ENCODE measurements at places on chromosomes 5 and 9.

DNA sequence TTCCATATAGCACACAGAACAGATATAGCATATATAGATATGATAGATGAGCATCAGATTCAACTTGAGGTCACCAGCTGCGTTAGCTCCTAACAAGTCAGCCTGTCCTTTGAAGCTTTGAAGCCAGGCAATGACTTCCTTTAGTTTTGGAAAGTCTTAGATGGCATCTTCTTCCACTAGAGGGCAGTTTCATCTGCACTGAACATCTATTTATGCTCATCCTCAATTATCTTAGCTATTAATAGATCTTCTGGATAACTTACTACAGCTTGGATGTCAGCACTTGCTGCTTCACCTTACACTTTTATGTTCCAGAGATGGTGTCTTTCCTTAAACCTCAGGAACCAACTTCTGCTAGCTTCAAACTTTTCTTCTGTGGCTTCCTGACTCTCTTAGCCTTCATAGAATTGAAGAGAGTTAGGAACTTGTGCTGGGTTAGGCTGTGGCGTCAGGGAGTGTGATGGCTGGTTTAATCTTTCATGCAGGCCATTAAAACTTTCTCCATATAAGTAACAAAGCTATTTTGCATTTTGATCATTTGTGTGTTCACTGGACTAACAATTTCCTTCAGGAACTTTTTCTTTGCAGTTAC lies 1401.4 kb downstream of the EFNA5 start:
- no peak for DNase-seq

DNA sequence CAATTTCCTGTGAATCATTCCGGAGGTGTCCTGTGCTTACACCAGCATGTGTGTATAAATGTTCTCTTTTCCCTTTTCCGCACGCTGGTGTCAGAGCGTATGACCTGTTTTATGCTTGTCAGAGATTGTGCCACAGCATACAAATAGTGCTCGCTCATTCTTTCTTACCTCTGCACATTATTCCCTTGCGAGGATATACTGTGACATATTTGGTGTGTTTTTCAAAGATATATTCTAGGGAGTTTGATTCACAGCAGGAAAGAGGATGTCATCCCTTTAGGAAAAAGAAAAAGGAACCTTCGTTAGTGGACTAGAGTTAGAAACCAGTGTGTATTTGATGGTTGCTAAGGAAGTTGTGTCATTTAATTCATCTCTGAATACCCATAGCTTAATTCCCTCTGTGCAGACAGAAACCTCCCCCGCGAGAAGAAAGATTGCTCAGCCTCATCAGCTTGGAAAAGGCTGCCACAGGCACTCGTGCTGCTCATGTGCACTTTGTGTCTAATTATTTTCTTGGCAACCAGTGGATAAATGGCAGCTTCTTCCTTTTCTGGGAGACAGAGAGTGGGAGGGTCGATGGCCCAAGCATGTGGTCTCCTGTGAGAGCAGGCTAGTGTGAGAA lies 14.7 kb upstream of the CCIN start:
- no peak for DNase-seq

DNA sequence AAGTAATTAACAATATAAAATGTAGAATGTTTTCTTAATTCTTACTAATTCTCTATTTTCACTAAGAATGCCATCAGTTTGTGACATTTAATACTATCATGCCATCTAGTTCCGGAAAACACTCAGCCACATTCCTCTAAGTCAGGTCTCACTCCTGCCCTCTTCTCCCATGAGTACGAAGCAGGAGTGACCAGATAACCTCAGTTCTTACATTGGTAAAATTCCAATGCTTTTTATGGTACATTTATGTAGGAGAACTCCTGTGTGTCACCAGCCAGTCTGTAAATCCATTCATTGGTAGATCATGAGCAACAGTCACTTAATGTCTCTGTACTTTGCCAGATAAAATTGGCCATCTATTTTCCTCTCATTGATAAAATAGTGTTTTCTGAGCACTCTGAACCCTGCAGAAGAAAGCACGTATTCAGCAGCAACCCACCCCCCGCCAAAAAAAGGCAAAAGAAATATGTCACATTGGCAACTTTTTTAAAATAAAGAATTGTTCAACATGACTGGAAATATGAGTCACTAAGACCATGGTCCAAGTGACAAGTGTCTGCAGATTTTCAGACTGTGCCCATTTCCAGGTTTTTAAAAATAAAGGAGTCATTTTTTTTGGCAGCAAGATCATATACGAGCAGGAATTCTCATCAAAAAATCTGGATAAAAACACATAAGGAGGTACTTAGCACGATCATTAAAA lies 11.8 kb downstream of the GLIS3 start:
- no peak for DNase-seq

DNA sequence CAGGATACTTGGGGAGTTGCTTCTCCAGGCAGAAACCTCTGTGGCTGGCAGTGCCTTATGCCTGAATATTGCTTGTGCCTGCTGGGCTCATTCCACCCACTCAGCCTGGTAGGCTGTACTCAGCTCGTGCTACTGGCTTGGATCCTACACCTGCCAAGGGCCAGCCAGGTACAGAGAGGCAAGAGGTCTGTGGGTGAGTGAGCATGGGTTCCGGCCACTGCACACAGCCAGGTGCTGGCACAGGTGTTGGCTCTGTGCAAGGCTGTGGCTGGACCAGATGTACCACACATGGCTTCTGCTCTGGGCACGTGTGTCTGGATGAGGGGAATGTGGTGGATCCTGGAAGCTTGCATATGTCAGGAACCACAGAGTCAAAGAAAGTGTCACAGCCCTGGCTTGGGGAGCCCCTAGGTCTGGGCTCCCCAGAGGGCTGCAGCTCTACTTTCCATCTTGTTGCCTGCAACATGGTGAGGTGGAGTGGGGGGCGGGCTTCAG lies 76.7 kb upstream of the C6 start:
- DNase-seq: no peak

GRCh38 chr9:20962536-20963225 lies 68.8 kb downstream of the HACD4 start:
- no peak for DNase-seq

DNA sequence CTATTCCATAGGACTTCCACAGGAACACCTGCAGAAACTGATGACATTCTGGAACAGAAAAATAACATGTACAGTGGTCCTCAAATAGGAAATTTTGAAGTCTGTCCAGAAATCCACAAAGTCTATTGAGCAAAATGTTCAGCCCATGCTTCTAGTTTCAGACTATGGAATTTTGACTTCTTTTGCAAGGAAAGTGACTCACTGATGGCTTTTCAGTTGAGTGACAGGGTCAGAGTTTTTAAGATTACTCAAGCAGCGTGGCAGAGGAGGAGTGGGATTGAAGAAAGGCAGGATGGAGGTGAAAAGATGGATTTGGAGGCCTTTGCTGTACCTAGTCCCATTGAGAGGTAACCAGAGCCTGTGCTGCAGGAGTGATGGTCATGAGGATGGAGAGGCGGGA lies 151.5 kb downstream of the GOLPH3 start:
- no peak for DNase-seq
